HAP-1 (cell line): ENCODE measurements at places on chromosomes 5 and 9.

GRCh38 chr9:99860266-99860665 lies 38.6 kb downstream of the NR4A3 start:
- no peak for DNase-seq

DNA sequence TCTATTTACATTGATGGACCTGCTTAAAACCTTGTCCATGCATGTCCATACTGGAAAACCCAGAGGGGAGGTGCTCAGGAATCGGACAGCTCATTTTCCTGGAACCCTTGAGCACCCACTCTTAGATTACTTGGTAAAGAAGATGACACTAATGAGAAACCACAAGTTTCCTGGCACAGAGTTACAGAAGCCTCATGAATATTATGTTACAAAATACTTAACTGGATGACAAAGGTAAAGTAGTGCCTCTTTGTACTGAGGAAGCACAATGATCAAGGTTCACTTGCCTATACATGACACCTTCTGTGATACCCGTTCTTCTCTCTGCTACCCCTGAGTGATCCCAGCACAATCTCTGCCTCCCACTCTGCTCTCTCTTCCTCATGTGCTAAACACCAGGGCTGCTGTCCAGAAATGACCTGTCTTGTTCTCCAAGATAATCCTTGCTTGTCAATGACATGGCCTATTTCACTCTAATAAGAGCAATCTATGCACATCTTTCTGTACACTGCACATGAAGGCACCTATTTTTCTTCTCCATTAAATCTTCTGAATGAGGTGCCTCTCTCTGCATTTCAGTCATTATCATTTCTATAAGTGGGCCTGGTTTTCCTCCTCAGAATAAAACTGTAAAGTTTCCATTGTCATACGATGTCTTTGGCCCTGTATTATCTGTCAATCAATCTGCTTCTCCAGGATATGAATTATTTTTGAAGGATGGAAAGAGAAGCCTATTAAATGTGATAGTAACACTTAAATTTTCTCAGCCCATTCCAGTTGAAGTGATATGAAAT lies 684.0 kb upstream of the ACO1 start:
- DNase-seq: no peak

DNA sequence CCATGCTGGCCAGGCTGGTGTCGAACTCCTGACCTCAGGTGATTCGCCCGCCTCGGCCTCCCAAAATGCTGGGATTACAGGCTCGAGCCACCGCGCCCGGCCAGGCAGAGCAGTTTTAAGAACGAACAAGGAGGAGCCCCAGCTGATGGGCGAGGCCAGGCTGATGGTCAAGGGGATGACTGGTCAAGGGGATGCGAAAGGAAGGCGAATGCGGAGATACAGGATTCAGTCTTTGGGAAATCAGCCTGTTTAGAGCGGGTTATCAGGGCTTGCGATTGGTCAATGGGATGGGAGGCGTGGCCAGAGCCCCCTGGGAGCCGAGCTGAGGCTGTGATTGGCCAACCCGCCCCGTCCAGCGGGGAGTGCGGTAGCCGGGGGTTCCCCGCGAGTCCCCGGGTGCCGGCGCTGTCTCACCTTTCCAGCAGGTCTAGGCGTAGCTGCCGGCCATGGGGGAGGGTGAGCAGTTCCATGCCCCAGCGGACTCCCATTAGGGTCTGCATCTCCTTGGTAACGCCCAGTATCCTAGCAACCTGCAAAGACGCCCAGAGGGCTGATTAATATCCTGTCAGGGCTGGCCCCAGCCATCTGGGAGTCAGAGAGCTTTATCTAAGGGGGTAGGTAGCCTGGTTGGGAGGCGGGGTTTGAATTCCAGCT lies 7.5 kb upstream of the TOR2A start:
- no peak for DNase-seq

DNA sequence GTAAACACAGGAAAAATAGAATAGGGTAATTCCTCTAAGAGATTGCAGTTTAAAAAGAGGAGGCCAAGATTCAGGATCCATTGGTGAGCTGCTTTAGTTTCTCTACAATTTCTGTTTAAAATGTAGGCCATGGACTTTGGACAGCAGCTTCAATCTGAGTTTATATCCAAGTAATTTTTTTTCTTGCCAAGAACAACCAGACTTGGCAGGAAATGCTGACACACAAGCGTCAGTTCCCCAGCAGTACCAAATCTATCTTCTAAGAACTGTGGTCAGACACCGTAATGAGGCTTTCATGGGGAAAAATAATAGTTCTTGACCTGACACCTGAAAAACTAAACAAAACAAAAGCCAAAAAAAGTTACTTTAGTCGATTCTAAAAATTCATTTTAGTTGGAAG lies 528.8 kb downstream of the CSNK1G3 start:
- no peak for DNase-seq

GRCh38 chr9:98657897-98658296 lies 50.8 kb downstream of the GABBR2 start:
- no peak for DNase-seq

- DNase-seq: no peak
Observed at GRCh38 chr5:66841264-66841663, 245.1 kb downstream of the MAST4 start.

DNA sequence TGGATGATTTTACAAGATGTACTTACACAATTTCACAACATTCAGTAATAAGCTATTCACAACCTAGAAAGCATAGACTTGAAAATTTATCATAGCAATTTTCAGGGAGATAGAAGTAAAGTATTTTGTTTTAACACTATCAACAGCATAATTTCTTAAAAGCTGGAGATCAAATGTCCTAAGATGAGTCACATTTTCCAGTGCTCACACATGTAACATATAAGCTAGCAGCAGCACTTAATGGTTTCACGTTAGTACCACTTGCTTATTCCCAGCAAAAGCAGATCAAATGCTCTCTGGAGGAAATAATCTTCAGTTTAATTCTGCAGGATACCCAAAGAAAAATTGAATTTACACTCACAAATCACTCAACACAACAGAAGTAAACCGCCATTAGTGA lies 6.5 kb downstream of the OR13C8 start:
- DNase-seq: no peak

- DNase-seq: no peak
Observed at GRCh38 chr9:75504721-75505120, 385.8 kb upstream of the PCSK5 start.

DNA sequence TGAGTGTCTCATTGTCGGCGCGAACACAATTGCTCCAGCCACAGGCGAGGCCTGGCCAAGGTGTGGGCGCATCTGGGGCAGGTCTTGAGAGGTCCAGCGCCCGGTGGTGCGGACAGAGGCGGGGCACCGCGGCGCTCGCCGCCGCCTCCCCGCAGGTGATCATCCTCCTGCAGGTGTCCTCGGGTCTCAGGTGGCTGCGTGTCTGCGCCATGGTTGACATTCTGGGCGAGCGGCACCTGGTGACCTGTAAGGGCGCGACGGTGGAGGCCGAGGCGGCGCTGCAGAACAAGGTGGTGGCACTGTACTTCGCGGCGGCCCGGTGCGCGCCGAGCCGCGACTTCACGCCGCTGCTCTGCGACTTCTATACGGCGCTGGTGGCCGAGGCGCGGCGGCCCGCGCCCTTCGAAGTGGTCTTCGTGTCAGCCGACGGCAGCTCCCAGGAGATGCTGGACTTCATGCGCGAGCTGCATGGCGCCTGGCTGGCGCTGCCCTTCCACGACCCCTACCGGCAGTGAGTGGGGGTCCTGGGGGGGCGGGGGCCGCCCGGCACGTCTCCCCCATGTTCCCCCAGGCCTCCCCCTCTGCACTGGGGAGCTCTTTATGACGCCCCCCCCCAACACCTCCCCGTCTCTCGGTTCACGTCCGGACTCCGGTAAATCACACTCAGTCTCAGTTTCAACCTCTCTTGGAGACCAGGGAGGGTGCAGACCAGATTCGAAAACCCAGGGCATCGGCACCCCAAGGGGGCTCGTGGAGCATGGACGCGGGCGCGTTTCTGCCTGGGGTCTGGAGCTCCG lies 446 bp downstream of the NXNL2 start:
- no peak for DNase-seq

- no peak for DNase-seq
Observed at GRCh38 chr5:43106290-43106638, 14.4 kb upstream of the ZNF131 start.

DNA sequence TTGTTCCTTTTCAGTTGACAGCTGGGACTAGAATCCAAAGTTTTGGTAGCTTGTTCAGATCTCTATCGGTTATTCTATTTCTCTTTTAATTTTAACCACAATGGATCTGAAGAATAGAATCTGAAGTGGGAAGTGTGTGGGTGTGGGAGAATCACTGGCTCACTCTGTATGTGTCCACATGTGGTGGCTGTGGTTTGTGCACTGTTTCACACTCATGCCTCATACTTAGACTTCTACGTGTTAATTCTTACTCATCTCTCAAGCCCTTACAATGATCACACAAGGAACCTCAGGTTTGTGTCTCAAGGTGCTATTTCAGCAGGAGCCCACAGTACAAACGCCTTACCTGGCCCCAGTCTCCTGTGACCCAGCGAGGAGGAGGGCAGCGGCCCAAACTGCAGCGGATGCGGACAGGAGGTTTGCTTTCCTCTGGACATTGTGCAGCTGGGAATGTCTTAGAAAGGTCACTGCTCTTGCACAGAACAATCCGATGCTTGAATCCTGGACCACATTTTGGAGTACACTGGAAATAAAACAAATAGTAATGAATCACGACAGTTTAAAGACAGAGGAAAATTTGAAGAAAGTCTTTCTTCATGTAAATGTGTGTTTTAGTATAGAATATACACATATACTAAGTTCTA lies 309.1 kb downstream of the ADAMTS6 start:
- DNase-seq: no peak

- no peak for DNase-seq
Observed at GRCh38 chr5:72988769-72989168, 32.9 kb downstream of the FCHO2 start.

GRCh38 chr5:5487585-5488360 lies 65.3 kb downstream of the ICE1 start:
- no peak for DNase-seq

GRCh38 chr9:108525186-108525585 lies 330.6 kb downstream of the ACTL7B start:
- no peak for DNase-seq

DNA sequence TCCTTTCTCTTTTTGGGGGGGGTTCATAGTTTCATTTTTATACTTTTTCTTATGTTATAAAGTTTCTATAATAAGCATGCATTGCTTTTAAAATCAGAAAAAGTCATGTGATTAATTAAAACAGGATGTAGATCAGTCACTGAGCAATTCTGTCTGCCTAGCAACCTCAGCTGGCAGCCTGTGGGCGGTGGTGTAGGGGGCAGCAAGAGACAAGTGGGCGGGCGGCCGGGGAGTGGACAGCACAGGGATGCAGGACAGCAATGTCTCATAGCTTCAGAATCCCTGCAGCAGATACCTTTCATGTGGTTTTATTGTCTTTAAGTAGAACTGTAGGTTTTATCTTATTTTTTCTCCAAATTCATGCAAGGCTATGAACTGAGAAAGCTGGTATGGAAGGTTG lies 101.9 kb upstream of the S1PR3 start:
- DNase-seq: no peak
